ENCODE measurements at places on chromosomes 2 and 18.

DNA sequence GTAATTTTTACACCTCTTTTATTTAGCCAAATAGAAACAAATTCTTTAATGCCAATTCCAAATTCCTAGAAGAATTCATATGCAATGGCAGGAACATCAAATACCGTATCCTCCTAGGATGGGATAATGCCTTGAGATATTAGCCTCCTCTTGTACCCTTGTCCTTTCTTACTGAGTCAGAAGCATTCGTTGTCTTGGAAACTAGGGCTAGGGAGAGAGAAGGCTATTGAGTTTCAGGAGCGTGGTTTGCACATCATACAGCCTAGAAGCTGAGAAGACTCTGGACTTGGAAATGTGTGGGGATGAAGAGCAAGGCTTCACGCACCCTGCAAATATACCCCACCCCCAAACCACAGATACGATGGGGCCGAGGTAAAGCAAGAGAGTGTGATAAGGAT is 300.7 kb downstream of the SP3 start:
- no peak for DNase-seq

GRCh38 chr2:178193823-178194599 is at the start of gene OSBPL6:
Gene OSBPL6 (plus strand): TSS chr2:178194512. CDS start chr2:178306185, 111,673 bp downstream.
- peak; percentile 90 for DNase-seq

- DNase-seq: no peak
Observed at GRCh38 chr2:239226677-239227581, 173.9 kb downstream of the HDAC4 start.

DNA sequence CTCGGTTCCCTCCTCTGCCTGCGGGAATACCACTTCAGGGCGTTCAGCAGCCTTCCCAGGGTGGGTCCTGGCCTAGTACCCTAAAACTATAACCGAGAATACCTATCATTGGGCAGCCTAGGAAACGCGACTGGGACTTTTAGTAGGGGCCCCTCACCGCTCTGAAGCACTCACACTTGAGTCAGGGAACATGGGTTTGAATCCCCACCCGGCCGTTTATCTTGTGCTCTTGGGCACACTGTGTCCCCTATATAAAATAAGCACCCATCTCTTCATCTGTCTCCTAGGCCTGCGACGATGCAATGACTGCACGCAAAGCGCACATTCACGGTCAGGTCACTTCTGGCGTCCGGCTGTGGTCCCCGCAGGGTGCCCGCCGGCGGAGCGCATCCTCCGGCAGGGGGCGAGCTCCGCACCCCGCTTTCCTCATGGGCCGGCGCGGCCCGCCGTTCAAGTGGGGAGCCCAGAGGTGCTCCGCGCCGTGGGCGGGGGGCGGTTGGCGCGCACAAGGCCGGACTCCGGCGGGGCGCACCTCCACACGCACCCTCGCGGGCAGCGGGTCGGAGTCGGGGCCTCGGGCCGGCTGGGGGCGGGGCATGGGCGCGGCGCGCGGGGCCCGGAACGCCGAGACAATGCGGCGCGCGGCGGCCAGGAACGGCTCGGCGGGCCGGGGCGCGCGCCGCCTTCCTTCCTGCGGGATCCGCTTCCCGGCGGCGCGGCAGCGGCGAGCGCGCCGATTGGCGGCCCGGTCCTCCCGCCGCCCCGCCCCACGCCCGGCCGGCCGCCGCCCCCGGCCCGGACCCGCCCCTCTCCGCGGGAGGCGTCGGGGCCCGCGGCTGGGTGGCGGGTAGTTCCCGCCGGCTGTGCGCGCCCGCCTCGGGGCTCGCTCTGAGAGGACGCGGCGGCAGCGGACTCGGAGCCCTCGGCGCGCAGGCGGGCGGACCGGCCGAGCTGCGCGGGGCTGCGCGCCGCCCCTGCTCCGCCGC is at the start of gene ASAP2:
TSS of gene ASAP2 (plus strand) at position 850 of the 986 bp plus-strand sequence. CDS start 293 bp downstream, outside the sequence.
- peak; percentile 74 for DNase-seq

DNA sequence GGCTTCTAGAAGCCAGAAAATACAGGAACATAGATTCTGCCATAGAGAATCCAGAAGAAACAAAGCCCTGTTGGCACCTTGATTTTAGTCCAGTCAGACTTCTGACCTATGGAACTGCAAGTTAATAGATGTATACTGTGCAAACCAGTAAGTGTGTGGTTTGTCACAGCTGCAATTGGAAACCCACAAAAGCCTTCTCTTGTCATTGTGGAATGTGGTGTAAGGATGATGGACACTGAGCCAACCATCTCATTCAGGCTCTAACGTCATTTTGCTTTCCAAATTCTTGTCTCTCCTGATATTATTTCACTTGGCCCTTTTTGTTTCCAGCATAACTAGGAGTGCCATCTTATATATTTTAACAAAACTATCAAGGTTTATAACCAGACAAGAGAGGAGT is 369.5 kb upstream of the SMIM21 start:
- DNase-seq: no peak

DNA sequence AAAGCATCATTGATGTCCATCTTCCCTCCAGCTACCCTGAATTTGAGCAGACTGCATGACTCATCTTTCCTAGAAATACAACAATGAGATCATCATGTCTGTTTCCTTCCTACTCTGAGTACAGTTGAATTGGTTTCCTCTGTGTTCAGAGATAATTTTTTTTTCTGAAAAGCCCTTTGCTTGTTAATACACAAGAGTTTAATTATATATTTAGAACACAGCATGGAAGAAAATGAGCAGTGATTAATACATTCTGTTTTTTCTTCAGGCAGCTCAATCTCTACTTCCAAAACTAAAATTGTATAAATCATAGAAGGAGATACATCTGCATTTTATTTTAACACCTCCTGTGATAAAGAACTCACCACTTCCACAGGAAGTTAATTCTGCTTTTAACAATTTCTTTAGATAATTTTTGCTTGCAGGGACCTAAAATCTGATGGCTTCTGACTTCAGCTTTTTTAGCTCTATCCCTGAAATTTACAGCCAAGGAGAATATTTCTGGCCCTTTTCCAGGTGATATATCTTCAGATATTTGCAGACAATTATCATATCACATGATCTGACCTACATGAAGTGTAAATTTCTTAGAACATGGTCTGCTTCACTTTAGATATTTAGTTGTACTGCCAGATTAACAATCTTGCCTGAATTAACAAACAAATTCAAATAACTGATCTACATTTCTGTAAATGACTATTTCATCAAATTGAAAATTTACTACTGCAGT is 249.0 kb downstream of the TRIB2 start:
- peak; percentile 50 for DNase-seq

GRCh38 chr2:111134055-111134454 is 13.3 kb downstream of the BCL2L11 start:
- no peak for DNase-seq

DNA sequence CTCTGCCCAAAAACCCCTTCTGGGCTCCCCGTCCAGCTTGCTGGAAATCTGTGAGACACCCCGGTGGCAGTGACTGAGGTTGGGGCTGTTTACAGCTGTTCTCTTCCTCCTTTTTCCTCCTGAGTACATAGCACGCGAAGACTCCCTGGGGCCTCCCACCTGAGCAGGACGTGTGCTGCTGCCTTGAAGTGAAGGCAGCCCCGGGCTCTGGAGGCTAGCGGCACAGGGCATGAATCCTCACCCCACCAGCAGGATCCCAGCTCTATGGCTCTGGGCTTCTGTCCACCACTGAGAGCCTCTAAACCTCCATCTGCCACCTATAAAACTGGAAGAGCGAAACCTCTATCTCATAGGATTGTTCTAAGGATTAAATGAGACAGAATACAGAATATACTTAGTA is 182.5 kb downstream of the TMEM163 start:
- no peak for DNase-seq

- no peak for DNase-seq
Observed at GRCh38 chr2:181991171-181991885, 5.7 kb downstream of the PPP1R1C start.

- no peak for DNase-seq
Observed at GRCh38 chr2:240277073-240277806, 136.8 kb upstream of the OTOS start.

DNA sequence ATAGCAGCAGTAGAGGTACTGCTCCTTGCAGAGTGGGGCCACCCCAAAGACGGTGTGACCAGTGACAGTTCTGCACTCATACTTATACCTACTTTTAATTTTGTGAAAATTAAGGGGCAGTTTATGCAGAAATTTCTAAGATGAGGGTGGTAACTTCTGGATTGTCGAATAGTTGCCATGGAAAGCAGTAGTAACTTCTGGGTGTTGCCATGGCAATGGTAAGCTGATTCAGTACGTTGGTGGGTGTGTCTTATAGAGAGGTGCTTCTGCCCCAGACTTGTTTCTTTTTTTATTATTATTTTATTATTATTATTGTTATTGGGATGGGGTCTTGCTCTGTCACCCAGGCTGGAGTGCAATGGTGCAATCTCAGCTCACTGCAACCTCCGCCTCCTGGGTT is 82.8 kb upstream of the L3MBTL4 start:
- no peak for DNase-seq

GRCh38 chr2:240642806-240643092 is 17.5 kb downstream of the GPR35 start:
- DNase-seq: no peak

DNA sequence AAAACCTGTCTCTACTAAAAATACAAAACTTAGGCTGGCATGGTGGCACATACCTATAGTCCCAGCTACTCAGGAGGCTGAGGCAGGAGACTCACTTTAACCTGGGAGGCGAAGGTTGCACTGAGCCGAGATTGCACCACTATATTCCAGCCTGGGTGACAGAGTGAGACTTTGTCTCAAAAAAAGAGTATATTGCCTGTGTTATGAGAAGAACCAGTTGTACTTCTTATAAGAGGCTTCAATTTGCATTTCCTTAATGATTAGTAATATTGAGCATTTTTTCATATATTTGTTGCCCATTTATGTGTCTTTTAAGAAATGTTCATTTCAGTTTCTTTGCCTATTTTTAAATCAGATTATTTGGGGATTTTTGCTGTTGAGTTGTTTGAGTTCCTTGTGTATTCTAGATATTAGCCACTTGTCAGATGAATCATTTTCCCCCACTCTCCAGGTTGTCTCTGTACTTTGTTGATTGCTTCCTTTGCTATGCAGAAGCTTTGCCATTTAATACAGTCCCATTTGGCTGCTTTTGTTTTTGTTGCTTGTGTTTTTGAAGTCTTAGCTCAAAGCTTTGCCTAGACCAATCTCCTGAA is 75.8 kb upstream of the LRPPRC start:
- no peak for DNase-seq

GRCh38 chr18:79771446-79772107 is 26.2 kb upstream of the KCNG2 start:
- no peak for DNase-seq

DNA sequence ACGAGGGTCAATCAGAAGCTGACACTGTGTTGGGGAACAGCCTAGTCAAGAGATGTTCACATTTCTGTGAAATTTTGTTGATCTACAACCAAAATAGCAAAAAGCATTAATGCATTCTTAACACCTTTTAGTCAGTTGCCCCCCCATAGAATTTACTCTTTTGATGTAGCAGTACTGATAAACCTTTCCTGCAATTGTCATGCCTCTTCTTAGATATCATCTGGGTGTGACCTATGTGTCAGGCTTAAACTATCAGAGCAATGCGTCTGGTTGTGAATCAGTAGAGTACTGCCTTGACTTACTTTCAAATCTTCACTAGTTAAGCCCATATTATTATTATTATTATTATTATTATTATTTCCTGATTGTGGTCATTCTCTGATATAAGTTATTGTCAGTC is 61.9 kb downstream of the GREB1L start:
- no peak for DNase-seq

GRCh38 chr2:75099521-75099922 is 99.8 kb downstream of the TACR1 start:
- DNase-seq: no peak

All from hindlimb muscle (tissue), 1 donor.